CD4-positive, alpha-beta T cell treated with Interferon gamma for 1 hour (primary cell): ENCODE measurements at places on chromosomes 3 and 15.

- DNase-seq = no peak
Measured at GRCh38 chr3:4864503-4864902, 114.7 kb upstream of the BHLHE40 start.

DNA sequence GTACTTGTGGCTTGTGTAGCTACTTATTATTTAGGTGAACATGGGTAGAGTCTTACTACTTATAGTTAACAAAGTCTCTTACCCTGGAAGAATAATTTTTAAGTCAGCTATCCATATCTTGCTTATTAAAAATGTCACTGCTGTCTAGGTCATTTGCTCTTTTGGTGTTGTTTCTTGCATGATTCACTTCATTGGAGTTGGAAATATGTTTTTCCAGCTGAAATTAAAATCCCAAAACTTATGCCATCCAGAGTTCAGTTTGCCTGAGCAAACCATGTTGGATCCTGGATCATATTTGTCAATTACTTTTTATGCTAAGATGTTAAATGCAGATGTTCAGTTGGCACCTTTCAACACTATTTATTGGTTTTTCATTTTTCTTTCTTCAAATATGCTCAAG lies 421.0 kb upstream of the RBMS3 start:
- DNase-seq = no peak

DNA sequence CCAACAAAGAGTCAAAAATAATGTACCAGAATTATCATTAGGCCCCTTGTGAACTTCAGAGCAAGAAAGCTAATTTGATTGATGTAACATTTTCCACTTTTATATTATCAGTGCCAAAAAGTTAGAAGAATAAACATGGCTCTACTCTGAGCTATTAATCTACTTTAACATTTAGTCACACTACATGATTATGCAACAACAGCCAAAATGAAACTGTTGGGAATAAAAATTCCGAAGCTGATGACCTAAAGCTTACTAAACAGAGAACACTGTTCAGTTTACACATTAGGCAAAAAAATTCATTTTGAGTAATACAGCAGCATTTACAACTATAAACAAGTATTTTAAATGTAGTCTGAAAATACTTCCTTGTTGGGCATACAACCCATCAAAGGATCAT lies 1134.1 kb downstream of the EPHA3 start:
- no peak for DNase-seq

DNA sequence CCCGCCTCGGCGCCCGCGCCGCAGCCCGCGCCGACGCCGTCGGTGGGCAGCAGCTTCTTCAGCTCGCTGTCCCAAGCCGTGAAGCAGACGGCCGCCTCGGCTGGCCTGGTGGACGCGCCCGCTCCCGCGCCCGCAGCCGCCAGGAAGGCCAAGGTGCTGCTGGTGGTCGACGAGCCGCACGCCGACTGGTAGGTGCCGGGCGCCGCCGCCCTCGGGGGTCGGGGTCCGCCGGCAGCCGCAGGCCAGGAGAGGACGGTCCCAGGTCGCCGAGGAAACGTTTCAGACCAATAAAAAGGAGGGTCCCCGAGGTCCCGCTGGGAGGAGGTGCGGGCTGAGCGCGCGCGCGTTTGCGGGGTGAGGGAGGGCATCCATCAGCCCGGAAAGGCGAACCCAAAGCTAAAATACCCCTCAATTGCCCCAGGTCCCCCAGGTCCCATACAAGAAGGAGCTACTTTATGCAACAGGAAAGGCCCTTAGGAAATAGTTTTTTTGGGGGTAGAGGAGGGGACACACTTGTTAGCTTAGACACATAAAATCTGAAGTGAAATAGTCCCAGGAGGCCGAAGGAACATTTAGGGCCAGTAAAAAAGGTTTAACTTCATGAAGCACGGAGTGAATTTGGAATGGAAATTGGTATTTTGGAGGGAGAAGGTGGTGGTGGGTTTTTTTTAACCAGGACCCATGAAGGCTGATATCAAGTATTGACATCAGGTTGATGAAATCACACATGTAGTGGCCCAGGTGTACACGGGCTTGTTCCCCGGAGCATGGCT lies 739 bp downstream of the SYN2 start:
- no peak for DNase-seq

- no peak for DNase-seq
Measured at GRCh38 chr3:132645058-132645457, 14.6 kb downstream of the ACAD11 start.

DNA sequence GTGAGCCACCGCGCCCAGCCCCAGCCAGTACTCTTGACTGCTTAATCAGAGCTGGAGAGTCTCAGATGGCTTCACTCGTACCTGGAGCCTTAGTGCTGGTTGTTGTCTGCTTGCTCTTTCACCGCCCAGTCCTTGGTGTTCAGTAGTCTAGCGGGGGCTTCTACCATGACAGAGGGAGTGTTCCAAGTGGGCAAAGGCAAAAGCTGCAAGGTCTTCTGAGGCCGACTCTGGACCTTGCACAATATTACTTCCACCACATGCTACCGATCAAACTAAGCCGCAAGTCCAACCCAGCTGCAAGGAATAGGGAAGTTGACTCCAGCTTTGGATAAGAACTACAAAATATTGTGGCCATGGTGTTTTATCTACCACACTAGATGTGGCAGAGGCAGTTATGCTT lies 6.6 kb downstream of the PARL start:
- DNase-seq = peak; percentile 16
